ENCODE measurements at places on chromosomes 2 and 18.

DNA sequence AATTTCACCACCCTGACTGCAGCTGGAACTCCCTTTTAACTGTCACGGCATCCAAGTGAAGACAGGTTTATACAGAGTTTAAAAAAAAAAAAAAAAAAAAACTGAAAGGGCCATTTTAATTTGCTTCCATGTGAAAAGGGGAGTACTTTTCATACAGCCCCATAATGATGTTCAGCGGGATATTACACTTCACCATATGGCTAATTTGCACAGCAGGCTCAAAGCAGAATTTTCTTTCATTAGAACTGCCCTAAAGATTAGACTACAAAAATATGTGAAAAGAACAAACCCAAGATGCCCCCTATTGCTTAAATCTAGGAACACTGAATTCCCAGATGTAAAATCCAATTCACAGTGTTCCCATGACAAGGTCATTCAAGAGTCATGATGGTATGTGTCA, 301.8 kb downstream of the EXOC6B start:
- no peaks in the 10 kb centered on the region for H3K36me3 ChIP-seq
- H3K27me3 ChIP-seq = no peaks in the 10 kb centered on the region
- DNase-seq = peak; percentile 88
- H3K4me3 ChIP-seq = no peak overlapping the region
- peak overlapping the region; percentile 85 for H3K27ac ChIP-seq

- H3K27me3 ChIP-seq = no peaks in the 10 kb centered on the region
- no peak overlapping the region for H3K4me3 ChIP-seq
- DNase-seq = no peak
- H3K36me3 ChIP-seq = no peaks in the 10 kb centered on the region
- H3K27ac ChIP-seq = no peak overlapping the region
Measured at GRCh38 chr2:133458280-133458679, 110.0 kb downstream of the NCKAP5 start.

- no peak overlapping the region for H3K27ac ChIP-seq
- no peaks in the 10 kb centered on the region for H3K4me1 ChIP-seq
- H3K4me3 ChIP-seq = no peak overlapping the region
- H3K36me3 ChIP-seq = no peaks in the 10 kb centered on the region
Measured at GRCh38 chr2:46047290-46047689, 249.9 kb upstream of the EPAS1 start.

DNA sequence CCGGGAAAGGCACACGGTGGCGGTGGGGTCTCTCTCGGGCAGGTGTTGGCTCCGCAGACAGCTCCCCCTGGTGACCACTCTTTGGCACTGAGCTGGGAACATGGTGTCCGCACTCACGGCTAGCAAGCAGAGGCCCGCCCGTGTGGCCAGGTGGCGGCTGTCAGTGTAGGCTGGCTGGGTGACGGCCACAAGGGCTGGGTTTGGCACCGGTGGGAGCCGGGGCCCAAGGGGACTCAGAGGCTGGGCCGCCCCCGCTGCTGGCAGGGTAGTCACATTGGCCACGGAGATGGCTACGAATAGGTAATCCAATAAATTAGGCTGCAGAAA, 1071.7 kb downstream of the RPIA start:
- no peak overlapping the region for H3K4me3 ChIP-seq
- H3K36me3 ChIP-seq = no peaks in the 10 kb centered on the region
- H3K27me3 ChIP-seq = peaks cover 13% of the 10 kb centered on the region
- DNase-seq = peak; percentile 15
- H3K4me1 ChIP-seq = no peaks in the 10 kb centered on the region
- no peak overlapping the region for H3K27ac ChIP-seq

GRCh38 chr2:179252423-179252822, 12.2 kb downstream of the SESTD1 start:
- no peaks in the 10 kb centered on the region for H3K36me3 ChIP-seq
- no peak overlapping the region for H3K4me3 ChIP-seq
- no peaks in the 10 kb centered on the region for H3K4me1 ChIP-seq

- no peak overlapping the region for H3K4me3 ChIP-seq
- no peak for DNase-seq
- H3K27ac ChIP-seq = no peak overlapping the region
- H3K4me1 ChIP-seq = no peaks in the 10 kb centered on the region
- peaks cover 3% of the 10 kb centered on the region for H3K27me3 ChIP-seq
- H3K36me3 ChIP-seq = no peaks in the 10 kb centered on the region
Measured at GRCh38 chr2:64440843-64441242, 13.1 kb upstream of the LGALSL start.

DNA sequence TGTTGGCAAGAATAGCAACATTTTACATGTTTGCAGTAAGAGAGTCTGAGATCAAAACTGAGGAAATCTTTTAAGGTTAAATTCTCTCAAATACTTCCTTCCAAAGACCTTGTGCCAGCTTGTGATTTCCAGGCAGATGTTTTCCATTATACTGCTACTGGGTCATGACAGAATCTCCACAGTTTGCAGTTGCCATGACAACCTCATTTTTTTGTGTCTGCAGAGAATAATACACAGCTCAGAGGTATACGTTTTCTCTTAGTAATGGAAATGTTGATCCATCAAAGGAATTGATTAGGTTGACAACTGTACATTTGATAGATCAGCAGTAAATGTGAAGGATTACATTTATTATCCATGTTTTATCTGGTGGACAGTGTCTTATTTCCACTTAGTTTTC, 29.1 kb upstream of the CSRNP3 start:
- no peak overlapping the region for H3K4me3 ChIP-seq
- H3K36me3 ChIP-seq = no peaks in the 10 kb centered on the region
- H3K27me3 ChIP-seq = no peaks in the 10 kb centered on the region
- peak; percentile 90 for DNase-seq
- peaks cover 21% of the 10 kb centered on the region for H3K4me1 ChIP-seq

All from A673 (cell line).